ENCODE measurements at places on chromosomes 13 and 19.

DNA sequence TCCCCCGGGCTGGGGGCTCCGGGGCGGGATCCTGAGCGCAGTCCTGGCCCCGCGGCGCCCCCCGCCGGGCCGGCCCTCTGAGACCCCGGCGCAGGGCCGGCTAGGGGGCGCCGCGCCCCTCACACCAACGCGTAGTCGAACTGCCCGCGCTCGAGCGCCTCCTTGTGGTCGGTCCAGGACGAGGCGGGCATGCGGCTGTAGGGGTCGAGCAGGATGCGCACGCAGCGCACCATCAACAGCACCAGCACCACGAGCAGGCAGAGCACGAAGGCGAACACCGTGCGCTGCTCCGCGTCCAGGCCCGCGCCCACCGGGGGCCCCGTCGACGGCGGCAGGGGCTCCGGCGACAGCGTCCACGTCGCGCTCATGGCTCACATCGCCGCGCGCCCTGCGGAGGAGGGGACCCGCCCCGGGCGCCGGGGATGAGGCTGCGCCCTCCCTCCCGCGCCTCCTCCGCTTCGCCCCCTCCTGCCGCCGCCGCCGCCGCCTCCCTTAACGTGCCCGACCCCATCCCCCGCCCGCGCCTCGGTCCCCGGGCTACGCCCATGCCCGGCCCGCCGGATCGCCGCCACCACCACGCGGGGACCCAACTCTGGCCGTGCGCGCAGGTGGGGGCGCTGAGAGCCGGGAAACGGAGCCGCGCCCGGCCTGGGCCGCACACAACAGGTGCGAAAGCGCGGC, 624 bp downstream of the CTXN1 start:
- peak; percentile 63 for DNase-seq

GRCh38 chr13:34628209-34628682, 313.8 kb upstream of the NBEA start:
- no peak for DNase-seq

GRCh38 chr19:367963-368629, 23.5 kb upstream of the MIER2 start:
- DNase-seq: no peak

- DNase-seq: no peak
Measured at GRCh38 chr13:27463500-27463899, 13.1 kb upstream of the MTIF3 start.

DNA sequence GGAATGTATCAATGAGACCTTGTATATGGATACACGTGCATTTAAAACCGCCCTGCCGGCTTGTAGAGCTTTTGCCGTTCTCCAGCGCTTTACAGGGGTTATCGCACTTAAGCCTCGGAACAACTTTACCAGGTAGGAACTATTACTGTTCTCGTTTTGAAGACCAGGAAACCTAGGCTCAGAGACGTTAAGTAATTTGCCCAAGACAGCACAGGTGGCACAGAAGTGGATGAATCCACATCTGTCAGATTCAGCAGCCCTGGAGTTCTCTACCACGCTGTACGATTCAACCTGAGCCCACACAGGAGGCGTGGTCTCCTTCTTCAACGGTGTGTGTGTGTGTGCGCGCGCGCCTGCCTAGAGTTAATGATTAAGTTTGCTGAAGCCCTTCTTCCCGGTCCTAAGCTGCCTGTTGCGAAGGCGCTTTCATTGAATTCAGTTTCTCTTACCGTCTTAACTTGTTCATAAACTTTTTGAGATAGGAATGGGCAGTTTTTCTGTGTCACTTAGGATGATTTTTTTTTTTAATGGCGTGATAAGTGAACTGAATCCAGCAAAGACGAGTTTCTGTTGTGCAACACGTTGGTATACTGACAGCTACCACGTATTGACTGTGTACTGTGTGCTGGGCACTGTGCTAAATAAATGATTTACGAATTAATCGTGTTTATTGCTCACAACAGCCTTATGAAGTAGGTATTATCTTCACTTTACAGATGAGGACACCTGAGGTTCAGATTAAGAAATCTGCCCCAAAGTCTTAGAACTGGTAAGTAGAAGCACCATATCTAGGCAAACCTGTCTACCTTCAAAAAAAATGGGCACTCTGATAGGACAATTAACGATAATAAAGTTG, 67.4 kb downstream of the KCNRG start:
- peak; percentile 68 for DNase-seq
